ENCODE measurements at places on chromosomes 11 and 22.

DNA sequence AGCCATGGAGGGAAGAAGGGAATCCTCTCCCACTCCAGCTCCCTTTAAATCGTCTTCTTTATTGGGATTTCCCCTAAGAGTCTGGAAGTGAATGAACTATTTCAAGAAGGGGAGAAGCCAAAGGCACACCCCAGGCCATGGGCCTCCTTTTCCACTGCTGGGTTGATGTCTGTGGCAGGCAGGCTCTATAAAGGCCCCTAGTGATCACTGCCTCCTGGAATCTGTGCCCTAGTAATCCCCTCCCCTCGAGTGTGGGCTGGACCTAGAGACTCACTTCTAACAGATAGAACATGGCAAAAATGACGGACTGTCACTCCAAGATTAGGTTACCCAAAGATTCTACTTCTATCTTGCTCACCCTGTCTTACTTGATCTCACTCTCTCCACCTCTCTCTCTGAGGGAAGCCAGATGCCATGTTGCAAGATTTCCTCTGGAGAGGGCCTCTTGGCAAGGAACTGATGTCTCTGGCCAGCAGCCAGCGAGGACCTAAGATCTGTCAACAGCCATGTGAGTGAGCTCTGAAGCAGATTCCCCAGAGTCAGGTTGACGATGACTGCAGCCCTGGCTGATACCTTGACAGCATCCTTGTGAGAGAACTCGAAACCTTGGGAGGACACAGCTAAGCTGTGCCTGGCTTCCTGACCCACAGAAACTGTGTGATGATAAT lies 444.8 kb downstream of the SOX6 start:
- DNase-seq, result no peak

DNA sequence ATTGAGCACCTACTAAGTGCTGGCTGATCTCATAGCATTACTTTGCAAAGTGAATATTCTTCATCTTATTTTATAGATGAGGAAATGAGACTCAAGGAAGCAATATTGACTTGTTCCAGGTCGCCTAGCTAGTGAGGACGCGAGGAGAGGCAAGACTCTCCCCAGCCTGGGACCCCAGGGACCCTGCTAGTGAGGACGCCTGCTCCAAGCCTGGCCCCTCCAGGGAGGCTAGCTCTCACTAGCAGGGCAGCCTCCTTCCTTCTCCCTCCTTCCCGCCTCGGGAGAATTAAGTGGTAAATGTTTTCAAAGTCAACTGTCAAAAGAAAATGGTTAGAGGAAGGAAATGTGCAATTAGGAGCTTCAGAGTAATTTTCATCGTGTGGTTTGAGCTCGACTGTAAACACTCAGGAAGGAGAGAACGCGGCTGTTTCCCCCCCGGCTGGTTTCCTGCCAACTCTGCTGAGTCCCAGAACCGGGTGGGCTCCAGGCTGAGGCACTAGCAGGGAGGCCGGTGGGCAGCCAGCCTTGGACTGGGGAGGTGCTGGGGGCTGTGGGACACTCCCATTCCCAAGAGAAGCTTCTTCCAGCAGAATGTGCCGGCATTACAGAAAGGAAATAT lies 17.9 kb downstream of the MYEOV start:
- DNase-seq, result no peak

DNA sequence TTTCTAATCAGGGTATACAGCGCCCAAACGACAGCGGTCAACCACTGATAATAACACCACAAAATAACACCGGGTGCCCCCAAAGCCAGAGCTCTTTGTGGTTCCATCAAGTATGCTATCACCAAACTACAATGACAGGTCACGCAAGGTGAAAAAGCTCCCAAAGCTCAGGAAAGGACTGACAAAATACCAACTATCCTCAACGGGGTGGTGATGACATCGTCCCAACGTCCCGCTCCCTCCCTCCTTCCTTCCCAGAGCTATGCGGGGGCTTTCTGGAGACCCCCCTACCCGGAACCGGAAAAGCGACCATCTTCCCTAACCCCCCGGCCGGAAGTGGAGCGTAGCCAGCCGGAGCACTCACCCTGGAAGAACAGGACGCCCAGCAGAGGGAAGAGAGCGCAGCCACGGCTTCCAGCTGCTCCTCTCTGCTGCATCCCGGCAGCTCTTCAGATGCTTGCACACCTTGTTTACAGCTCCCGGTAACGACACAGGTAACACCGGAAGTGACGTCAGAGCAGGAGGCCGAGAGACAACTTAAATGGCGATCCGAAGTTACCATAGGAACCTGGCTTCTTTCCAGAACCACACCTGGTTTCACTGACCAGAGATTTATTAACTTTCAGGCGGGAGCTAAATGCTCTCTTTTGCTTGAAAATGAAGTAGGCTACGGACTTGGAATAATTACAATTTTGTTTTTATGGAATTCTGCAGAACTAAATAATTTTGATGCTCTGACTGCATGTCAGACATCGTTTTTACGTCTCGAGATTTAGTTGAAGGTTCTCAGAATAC lies at the start of gene MPZL3:
TSS of gene MPZL3 (minus strand) at position 508 of the 795 bp plus-strand sequence. CDS start at position 437, 71 bp downstream.
- no peak for DNase-seq

DNA sequence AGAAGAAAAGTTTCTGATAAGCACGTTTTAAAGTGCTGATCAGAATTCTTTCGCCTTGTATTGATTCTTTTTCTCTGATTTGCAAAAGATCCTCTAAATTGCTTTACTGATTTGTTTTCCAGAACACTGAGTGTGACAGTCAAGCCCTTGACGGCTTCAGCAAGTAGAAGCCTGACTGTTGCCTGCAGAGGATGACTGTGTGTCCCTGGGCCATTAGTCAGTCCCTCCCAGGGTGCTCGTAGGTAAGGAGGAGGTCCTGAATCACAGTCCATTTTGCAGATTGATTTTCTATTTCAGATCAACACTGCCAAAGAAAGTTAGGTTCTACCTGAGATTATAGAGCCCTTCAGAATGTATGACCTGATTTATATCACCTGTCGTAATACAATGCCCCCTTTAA lies 38.6 kb upstream of the POGLUT3 start:
- DNase-seq, result no peak

DNA sequence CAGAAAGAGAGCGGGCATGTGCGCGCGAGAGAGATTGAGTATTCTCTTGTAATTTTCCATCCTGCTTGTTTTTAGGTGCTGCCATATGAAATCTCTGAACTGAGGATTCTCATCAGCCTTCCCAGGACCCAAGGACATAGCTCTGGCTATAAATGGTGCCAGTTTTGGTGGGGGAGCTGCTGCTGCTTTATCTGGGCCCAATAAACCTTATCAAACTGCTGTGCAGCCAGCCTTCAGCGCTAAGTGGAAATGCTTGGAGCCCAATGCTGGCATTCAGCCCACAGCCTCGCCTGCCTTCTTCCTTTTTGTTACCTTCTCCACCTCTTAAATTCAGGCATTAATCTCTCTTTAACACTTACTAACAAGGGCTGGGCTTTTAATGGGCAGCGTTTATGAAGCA lies 2.4 kb upstream of the ZBTB16 start:
- DNase-seq, result no peak

- no peak for DNase-seq
Observed at GRCh38 chr11:36340897-36341296, 44.8 kb downstream of the PRR5L start.

DNA sequence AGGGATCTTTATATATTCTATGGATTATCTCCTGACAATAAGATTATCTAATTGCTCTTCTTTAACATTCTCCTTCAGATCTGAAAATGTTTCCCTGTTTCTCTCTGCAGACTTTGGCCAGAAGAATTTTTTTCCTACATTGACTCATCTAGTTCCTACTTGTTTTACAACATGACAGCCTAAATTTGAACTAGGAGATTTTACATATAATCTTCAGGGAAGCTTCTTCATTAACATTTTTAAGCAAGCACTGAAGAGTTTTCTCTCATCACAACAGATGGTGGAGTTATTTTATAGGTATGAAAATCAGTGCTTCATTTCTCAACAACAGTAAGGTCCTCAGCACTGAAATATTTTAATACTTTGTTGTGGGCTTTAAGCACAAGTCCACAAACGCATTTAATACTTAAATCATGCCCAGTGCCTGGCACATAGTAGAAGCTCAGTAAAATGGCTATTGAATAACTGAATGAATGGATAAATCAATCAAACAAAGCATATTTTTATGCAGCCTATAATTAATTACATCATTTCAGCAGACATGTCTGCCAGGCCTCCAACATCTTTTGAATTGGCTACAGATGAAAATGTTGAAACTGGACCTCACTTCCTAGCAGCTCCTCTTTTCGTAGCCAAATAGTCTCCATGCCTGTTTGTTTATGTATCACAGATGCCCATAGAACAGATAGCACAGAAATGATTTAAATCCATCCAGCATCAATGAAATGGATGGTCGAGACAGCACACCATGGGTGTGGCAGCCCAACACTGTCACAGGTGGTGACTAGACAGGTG lies 117.3 kb upstream of the POU2AF2 start:
- DNase-seq, result no peak

GRCh38 chr11:89613911-89614310 lies 96.2 kb upstream of the TRIM77 start:
- no peak for DNase-seq

- DNase-seq, result no peak
Observed at GRCh38 chr11:22976146-22976545, 115.9 kb upstream of the CCDC179 start.

DNA sequence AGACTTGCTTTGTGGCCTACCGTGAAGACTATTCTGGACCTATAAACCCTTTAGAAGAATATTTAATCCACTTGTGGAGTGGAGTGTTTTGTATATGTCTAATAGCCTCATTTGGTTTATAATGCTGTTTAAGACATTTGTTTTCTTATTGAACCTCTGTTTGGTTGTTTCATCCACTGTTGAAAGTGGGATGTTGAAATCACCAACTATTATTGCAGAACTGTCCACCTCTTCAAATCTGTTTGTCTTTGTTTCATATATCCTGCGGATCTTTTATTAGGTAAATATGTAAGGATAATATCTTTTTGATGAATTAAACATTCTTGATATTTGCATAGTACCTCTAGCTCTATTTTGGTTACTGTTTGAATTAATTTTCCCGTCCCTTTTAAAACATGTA lies 49.1 kb downstream of the XKR3 start:
- no peak for DNase-seq

DNA sequence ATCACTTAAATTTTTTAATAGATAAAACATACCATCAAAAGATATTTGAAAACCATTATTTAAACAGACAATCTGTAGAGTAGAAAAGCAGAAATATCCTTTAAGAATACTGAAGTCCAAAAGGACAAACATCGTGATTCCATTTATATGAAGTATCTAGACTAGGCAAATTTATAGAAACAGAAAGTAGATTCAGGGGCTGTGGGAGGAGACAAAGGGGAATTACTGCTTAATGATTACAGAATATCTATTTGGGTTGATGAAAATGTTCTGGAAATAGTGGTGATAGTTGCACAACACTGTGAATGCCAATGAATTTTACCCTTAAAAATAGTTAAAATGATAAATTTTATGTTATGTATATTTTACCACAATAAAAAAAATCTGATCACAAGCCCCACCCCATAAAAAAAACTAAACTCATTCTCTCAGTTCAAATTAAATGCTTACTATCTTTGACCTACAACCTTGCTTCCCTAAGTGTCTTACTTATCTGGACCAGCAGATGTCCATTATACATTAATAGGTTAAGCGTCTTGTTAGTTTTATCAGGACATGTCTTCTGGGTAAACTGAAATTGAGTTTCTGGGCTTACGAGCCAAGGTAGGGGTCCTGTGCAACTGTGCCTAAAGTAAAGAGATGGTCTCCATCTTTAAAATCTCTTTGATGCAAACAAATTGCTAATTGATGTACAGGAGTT lies 86.3 kb downstream of the FCHSD2 start:
- no peak for DNase-seq
